Left lung (tissue), 14 donors: ENCODE measurements at places on chromosomes 16 and 17. TPM values are rescaled to one million over a fixed set of nuclear protein-coding genes. Genes with fewer than 3 reads are reported as not detected.

PLLP gene
- 70.6 TPM for total RNA-seq

IRX6 gene
- total RNA-seq, result 4.6 TPM

RTN4RL1 gene
- 2.7 TPM for total RNA-seq

TMEM114 gene
- total RNA-seq, result not detected

NPTX1 gene
- 0.17 TPM for total RNA-seq

DPEP2 gene
- 12.6 TPM for total RNA-seq

ZSCAN10 gene
- total RNA-seq, result not detected

KRT27 gene
- total RNA-seq, result 0.55 TPM

NPIPA2 gene
- total RNA-seq, result 4.8 TPM

SSTR5 gene
- not detected for total RNA-seq

HGS gene
- total RNA-seq, result 94.6 TPM

NRN1L gene
- 1.7 TPM for total RNA-seq

IGF2BP1 gene
- 0.26 TPM for total RNA-seq

CCL18 gene
- 348 TPM for total RNA-seq

SLC22A31 gene
- total RNA-seq, result 171 TPM

C1QTNF8 gene
- total RNA-seq, result not detected

TMEM235 gene
- total RNA-seq, result not detected

CLDN6 gene
- total RNA-seq, result 2.3 TPM

VTN gene
- 0.50 TPM for total RNA-seq

KRT17 gene
- total RNA-seq, result 14.2 TPM

FBXL16 gene
- 0.50 TPM for total RNA-seq

DNASE1L2 gene
- 1.5 TPM for total RNA-seq

TLCD1 gene
- 20.7 TPM for total RNA-seq

HOXB7 gene
- total RNA-seq, result 3.0 TPM

ETV4 gene
- total RNA-seq, result 9.8 TPM

CEP295NL gene
- total RNA-seq, result 1.6 TPM

PRAC1 gene
- total RNA-seq, result not detected

C17orf67 gene
- 3.1 TPM for total RNA-seq

LRRC37A3 gene
- 14.1 TPM for total RNA-seq

TP53TG3D gene
- 0.29 TPM for total RNA-seq

CES5A gene
- total RNA-seq, result not detected

TOX3 gene
- 3.0 TPM for total RNA-seq

KREMEN2 gene
- not detected for total RNA-seq

AARSD1 gene
- 27.5 TPM for total RNA-seq

C16orf95 gene
- 2.3 TPM for total RNA-seq

ATP2C2 gene
- 52.8 TPM for total RNA-seq
